ENCODE measurements at places on chromosomes 3 and 15.

DNA sequence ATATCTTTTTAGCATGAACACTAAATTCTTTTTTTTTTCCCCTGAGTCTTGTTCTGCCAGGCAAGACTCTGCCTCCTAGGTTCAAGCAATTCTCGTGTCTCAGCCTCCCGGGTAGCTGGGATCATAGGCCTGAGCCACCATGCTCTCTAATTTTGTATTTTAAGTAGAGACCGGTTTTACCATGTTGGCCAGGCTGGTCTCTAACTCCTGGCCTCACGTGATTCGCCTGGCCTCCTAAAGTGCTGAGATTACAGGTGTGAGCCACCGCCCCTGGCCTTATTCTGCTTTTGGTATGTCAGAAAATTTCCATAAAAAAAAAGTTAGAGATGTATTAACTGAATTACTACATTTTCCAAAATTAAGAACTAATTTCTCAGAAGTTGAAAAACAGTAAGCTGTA is 14.3 kb downstream of the RAB11A start:
- H3K27me3 ChIP-seq = no peaks in the 10 kb centered on the region
- H3K4me3 ChIP-seq = no peak overlapping the region
- no peak overlapping the region for H3K27ac ChIP-seq
- H3K36me3 ChIP-seq = peaks cover 5% of the 10 kb centered on the region
- peaks cover 5% of the 10 kb centered on the region for H3K4me1 ChIP-seq
- no peak for DNase-seq

DNA sequence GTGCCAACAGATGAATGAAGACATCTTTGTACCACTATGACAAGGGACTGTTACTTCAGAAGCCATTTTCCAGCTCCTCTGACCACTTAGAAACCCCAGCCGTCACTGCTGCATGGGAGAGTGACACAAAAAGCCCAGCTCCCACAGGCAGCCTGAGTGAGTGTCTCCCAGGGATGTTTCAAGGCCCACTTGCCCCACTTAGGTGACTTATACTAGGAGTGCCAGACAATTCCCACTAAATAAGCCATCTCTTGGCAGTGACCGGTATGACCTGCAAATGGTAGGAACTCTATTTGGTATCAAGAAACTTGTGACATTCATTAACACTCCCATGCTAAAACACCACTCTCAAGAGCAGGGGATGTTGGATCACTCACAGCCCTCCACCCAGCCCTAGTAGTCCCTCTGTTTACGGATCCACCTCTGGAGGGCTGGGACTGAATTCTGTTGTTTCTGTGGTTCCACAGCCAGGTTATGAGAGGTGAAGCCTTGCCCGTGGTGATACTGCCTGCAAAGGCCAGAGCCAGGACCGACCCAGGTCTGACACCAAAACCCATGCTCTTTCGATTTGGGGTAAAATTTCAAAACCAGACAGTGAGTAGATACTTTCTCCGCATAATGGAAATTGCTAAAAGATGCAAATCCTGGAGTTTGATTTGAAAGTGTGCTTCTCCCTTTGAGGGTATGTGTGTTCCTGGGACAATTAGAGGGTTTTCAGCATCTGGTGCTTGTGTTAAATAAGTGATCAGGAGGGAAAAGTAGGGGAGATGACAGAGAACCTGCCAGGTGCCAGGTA is 14.5 kb downstream of the RBP1 start:
- no peak overlapping the region for H3K4me3 ChIP-seq
- H3K36me3 ChIP-seq = peaks cover 7% of the 10 kb centered on the region
- DNase-seq = no peak
- H3K27ac ChIP-seq = no peak overlapping the region
- peaks cover 84% of the 10 kb centered on the region for H3K27me3 ChIP-seq

DNA sequence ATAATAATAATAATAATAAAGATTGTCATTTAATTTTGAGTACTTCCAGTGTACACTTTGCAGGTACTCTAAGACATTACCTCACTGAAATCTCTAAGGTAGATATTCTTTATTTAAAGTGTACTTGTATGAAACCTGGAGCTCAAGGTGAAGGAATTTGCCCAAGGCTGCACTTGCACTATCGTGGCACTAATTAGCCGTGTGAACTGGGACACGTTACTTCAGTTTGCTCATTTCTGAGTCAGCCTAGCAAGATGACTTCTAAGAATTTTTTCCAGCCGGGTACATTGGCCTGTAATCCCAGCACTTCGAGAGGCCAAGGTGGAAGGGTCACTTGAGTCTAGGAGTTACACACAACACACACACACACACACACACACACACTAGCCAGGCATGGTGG is 33.5 kb downstream of the MLH1 start:
- H3K4me3 ChIP-seq = no peak overlapping the region
- no peaks in the 10 kb centered on the region for H3K27me3 ChIP-seq
- H3K27ac ChIP-seq = no peak overlapping the region
- no peaks in the 10 kb centered on the region for H3K4me1 ChIP-seq
- no peak for DNase-seq

- no peaks in the 10 kb centered on the region for H3K36me3 ChIP-seq
- no peak overlapping the region for H3K27ac ChIP-seq
- no peaks in the 10 kb centered on the region for H3K27me3 ChIP-seq
- no peak overlapping the region for H3K4me3 ChIP-seq
Measured at GRCh38 chr15:27702581-27702980, 396.5 kb downstream of the OCA2 start.

GRCh38 chr15:53013329-53013728 is 223.2 kb upstream of the ONECUT1 start:
- H3K36me3 ChIP-seq = peaks cover 2% of the 10 kb centered on the region
- H3K27ac ChIP-seq = no peak overlapping the region
- H3K4me3 ChIP-seq = no peak overlapping the region
- no peaks in the 10 kb centered on the region for H3K27me3 ChIP-seq
- no peaks in the 10 kb centered on the region for H3K4me1 ChIP-seq
- DNase-seq = no peak

- no peak overlapping the region for H3K27ac ChIP-seq
- H3K4me3 ChIP-seq = no peak overlapping the region
- no peaks in the 10 kb centered on the region for H3K4me1 ChIP-seq
Measured at GRCh38 chr3:57624801-57625200, 27.7 kb upstream of the ARF4 start.

GRCh38 chr3:100880845-100881244 is 112.4 kb downstream of the ABI3BP start:
- no peak for DNase-seq
- no peak overlapping the region for H3K4me3 ChIP-seq
- peaks cover 6% of the 10 kb centered on the region for H3K4me1 ChIP-seq
- no peak overlapping the region for H3K27ac ChIP-seq
- no peaks in the 10 kb centered on the region for H3K27me3 ChIP-seq

DNA sequence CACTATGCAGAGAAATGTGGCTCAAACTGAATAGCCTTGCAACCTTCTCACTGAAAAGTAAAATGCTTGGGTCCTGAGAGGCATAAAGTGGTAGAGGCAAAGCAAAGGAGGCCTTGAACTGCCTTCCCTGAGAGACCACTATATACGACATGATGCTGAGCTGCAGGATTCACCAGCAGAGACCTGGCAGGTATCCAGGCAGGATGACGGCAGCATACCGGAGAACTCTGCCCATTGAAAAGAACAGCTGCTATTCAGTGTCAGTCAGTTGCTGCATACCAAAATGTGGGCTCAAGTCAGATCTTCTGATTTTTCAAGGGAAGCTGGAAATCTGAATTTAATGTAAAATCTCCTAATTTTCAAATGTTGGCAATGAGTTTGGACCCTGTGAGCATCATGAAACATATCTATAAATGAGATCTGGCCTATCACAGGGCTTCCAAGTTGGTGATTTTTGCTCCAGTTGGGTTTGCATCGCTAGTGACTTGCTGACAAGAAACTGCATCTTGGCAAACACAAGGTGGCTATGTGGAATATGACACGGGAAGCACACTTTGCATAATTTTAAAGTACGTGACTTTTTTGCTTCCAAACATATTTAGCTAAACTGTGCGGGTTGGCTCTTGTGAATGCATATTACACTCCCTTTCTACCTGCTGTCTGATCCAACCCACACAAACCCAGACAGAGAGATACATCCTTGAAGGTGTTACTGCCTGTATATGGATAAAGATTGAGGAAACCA is 529.0 kb downstream of the AGBL1 start:
- no peaks in the 10 kb centered on the region for H3K27me3 ChIP-seq
- no peak overlapping the region for H3K27ac ChIP-seq
- no peaks in the 10 kb centered on the region for H3K4me1 ChIP-seq
- H3K36me3 ChIP-seq = no peaks in the 10 kb centered on the region

DNA sequence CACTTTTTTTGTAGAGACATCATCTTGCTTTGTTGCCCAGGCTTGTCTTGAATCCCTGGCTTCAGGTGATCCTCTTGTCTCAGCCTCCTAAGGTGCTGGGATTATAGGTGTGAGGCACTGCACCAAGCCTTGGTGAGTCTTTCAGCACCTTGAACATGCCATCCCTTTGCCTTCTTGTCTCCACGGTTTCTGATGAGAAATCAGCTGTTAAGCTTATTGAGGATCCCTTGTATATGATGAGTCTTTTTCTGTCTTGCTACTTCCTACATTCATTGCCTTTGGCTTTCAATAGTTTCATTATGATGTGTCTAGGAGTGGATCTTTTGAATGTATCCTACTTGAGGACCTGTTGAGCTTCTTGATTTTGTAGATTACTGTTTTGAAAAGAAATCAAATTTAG is 35.9 kb upstream of the TMCC1 start:
- peaks cover 6% of the 10 kb centered on the region for H3K36me3 ChIP-seq
- no peak overlapping the region for H3K27ac ChIP-seq
- no peak for DNase-seq

- no peak overlapping the region for H3K27ac ChIP-seq
- no peaks in the 10 kb centered on the region for H3K27me3 ChIP-seq
- peaks cover 3% of the 10 kb centered on the region for H3K36me3 ChIP-seq
Measured at GRCh38 chr3:131033480-131034080, 6.9 kb downstream of the NEK11 start.

DNA sequence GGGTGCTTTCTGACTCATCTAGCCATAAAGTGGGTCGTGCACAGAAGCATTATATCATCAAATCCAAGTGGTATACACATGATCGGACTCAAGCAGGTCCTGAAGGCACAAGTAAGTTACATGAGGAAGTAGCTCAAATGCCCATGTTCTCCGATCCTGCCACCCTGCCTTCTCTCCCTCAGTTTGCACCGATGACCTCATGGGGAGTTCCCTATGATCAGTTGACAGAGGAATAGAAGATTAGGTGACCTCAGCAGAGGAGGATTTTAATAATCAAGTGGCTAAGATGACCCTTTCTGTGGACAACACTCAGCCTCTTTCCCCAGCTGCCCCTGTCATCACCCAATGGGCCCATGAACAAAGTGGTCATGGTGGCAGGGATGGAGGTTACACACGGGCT is 149.5 kb downstream of the TBC1D5 start:
- no peaks in the 10 kb centered on the region for H3K27me3 ChIP-seq
- H3K27ac ChIP-seq = no peak overlapping the region
- no peak for DNase-seq
- H3K4me1 ChIP-seq = no peaks in the 10 kb centered on the region
- no peak overlapping the region for H3K4me3 ChIP-seq

DNA sequence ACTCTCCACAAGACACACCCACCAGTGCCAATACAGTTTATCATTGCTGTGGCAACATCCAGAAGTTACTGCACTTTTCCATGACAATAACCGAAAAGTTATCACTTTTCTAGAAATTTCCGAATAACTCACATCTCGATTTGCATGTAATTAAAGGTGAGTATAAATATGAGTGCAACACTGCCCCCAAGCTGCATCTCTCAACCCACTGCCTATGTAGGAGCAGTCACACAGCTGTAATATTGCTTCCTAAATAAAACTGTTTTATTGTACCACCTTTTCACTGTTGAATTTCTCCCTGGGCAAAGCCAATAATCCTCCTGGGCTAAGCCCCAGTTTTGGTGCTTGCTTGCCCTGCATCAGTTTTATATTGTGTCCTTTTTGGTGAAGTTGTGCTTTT is 601.0 kb upstream of the EPHA6 start:
- H3K27ac ChIP-seq = no peak overlapping the region
- H3K4me3 ChIP-seq = no peak overlapping the region
- H3K36me3 ChIP-seq = peaks cover 3% of the 10 kb centered on the region
- no peaks in the 10 kb centered on the region for H3K4me1 ChIP-seq
- no peak for DNase-seq
- no peaks in the 10 kb centered on the region for H3K27me3 ChIP-seq

GRCh38 chr15:72421484-72421883 is 23.4 kb downstream of the TMEM202 start:
- H3K27ac ChIP-seq = no peak overlapping the region
- DNase-seq = no peak
- H3K27me3 ChIP-seq = peaks cover 69% of the 10 kb centered on the region
- no peaks in the 10 kb centered on the region for H3K4me1 ChIP-seq
- H3K4me3 ChIP-seq = no peak overlapping the region

- H3K27ac ChIP-seq = no peak overlapping the region
- H3K36me3 ChIP-seq = no peaks in the 10 kb centered on the region
- no peak overlapping the region for H3K4me3 ChIP-seq
- no peaks in the 10 kb centered on the region for H3K27me3 ChIP-seq
Measured at GRCh38 chr3:90069748-90070147, 962.3 kb downstream of the EPHA3 start.

GRCh38 chr15:64182859-64183370 is 20.1 kb upstream of the PPIB start:
- no peaks in the 10 kb centered on the region for H3K36me3 ChIP-seq
- H3K4me3 ChIP-seq = no peak overlapping the region
- H3K27me3 ChIP-seq = no peaks in the 10 kb centered on the region
- no peak overlapping the region for H3K27ac ChIP-seq

GRCh38 chr15:29054171-29055045 is 168.6 kb downstream of the APBA2 start:
- no peak overlapping the region for H3K27ac ChIP-seq
- no peak overlapping the region for H3K4me3 ChIP-seq
- peaks cover 44% of the 10 kb centered on the region for H3K36me3 ChIP-seq
- peaks cover 51% of the 10 kb centered on the region for H3K4me1 ChIP-seq
- no peaks in the 10 kb centered on the region for H3K27me3 ChIP-seq

GRCh38 chr3:105518806-105519418 is 152.2 kb downstream of the ALCAM start:
- DNase-seq = no peak
- no peaks in the 10 kb centered on the region for H3K36me3 ChIP-seq
- peaks cover 4% of the 10 kb centered on the region for H3K4me1 ChIP-seq
- H3K4me3 ChIP-seq = no peak overlapping the region

GRCh38 chr3:190031887-190032752 is 88.6 kb downstream of the P3H2 start:
- H3K4me3 ChIP-seq = no peak overlapping the region
- no peak for DNase-seq
- no peak overlapping the region for H3K27ac ChIP-seq

DNA sequence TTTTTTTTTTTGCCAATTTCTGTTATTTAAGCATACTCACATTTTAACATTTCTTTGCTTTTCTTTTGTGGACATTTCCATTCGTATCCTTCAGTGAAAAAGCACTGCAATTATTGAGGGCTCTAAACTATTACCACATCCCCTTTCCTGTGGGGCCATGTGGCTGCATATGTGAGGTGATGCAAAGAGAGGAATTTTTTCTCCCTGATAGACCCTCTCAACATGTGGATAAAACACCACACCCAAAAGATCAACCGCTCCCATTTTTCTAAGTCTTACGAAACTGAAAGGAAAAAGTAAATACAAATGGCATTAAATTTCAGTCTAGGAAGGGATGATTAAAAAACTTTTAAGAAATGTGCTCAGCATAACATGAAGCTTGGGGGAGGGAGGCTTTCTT is 68.8 kb downstream of the DNAJC13 start:
- H3K27me3 ChIP-seq = no peaks in the 10 kb centered on the region
- no peak overlapping the region for H3K27ac ChIP-seq
- no peak overlapping the region for H3K4me3 ChIP-seq

All from neural crest cell (in vitro differentiated cells).